CD4-positive, alpha-beta T cell treated with Interferon gamma for 1 hour (primary cell): ENCODE measurements at places on chromosomes 6 and 20.
A peak's percentile ranks its signal among the peaks of the same experiment; 100 is the strongest.

GRCh38 chr20:47529840-47530239 is 28.2 kb downstream of the NCOA3 start:
- no peak for DNase-seq

DNA sequence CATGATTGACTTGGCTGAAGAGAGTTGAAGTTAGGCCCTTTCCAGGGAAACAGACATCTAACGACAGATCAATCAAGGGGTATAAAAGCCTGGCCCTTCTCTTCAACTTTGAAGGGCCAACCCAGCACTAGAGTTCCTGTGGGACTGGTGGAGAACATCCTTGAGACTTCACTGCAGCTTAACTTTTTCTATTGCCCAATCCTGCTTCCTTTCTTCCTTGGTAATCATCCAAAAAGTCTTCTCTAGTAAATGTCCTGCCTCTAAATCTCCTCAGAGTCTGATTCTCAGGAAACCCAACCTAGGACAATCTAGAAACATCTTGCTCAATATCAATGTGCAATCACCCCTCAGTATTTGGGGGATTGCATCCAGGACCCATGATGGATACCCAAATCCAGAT is 1.9 kb downstream of the MKKS start:
- DNase-seq = no peak

- no peak for DNase-seq
Measured at GRCh38 chr20:25323496-25324246, 67.0 kb downstream of the ABHD12 start.

- DNase-seq = no peak
Measured at GRCh38 chr6:136076496-136076895, 173.6 kb downstream of the MTFR2 start.

DNA sequence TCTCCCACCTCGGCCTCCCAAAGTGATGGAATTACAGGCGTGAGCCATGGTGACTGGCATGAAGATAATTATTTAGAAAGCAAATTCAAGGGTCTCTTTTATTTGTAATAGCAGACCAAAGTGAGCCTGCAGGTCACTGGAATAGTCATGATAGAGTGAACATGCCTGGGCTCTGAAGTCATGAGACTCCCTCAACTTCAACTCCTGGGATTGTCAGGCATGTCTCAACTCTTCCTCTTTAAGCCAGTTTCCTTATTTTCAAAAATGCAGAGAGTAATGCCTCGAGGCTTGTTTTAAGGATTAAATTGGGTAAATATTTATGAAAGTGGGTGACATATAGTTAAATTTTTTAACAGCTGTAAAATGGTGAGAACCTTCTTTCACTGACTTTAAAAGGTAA is 22.7 kb upstream of the HECA start:
- no peak for DNase-seq

- no peak for DNase-seq
Measured at GRCh38 chr6:126170978-126171382, 168.9 kb upstream of the CENPW start.

GRCh38 chr6:152609125-152609670 is 28.0 kb downstream of the SYNE1 start:
- no peak for DNase-seq

DNA sequence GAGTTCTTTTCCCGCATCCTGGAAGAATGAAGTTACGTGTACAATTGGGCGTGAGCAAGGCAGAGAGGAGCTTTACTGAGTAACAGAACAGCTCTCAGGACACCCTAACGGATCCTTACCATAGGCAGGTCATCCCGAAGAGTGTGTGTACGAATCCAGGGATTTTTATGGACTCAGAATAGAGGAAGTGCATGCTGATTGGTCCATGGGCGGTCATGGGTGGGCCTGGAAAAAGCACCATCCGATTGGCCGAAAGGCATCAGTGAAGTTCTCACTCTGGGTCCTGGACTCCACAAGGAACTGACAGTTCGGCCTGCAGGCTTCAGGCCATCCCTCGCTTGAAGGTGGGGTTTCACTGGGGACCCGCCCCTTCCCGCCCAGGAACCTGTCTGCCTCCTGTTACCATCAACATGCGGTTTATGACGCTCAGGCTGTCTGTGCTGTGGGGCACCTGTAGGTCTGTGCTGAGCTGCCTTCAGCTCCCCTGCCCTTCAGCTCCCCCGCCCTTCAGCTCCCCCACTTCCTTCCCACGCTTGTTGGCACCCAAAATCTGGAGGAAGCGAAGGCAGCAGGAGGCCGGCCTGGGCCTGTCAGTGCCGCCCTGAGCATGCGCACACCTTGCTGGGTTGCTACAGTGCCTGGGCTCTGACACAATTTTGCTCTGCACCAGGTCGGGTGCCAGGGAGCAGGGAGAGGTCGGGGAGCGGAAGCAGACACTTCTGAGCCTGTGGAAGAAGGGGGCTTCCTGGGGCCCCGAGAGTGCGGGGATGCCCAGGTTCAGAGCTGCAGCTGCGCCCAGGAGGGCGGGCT is 57.9 kb upstream of the MANEA start:
- DNase-seq = no peak

GRCh38 chr6:43793154-43793874 is 23.3 kb downstream of the VEGFA start:
- no peak for DNase-seq

GRCh38 chr20:3404402-3404801 is 3.1 kb downstream of the DNAAF9 start:
- no peak for DNase-seq

- no peak for DNase-seq
Measured at GRCh38 chr6:169239181-169239580, 14.5 kb downstream of the THBS2 start.

GRCh38 chr6:152055517-152055916 is 248.0 kb downstream of the ESR1 start:
- no peak for DNase-seq

DNA sequence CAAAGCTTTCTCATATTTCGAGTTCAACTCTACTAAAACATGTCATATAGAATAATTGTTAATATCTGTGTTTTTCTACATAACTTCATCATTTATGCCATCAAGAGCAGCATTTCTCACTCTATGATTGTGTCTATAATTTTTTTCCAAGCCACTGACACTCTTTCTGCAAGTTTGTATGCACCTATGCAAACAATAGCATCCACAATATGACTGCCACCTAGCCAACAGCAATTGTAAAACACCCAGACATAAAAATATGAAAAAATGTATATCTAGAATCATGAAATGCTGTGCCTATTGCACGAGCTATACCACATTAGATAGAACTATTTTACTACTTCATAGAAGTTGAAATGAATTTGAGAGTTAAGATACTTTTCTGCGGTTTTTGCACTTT is 286.5 kb upstream of the MARCKS start:
- no peak for DNase-seq

GRCh38 chr6:165662749-165663376 is at the start of gene PDE10A:
PDE10A (minus strand) TSS chr6:165663241; CDS start chr6:165662811, 430 bp downstream.
- DNase-seq = no peak

DNA sequence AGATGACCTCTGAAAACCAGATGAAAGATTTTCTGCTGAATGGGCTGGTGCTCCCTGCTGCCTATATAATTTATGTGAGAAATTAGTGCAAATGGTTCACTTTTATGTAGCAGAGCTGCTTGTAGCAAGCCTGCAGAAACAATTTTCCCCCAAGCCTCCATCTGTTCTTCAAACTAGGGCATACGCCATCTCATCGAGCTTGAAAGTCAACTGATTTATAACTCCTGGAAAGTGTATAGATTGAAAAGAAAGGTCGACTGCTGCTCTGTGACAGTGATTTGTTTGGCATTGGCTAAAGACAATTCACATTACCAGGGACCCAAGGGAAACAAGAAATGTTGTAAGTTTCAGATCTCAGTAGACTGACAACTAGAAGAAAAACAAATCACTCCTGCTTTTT is 93.3 kb downstream of the PACRG start:
- DNase-seq = no peak

GRCh38 chr6:14440940-14441781 is 323.6 kb downstream of the CD83 start:
- no peak for DNase-seq

GRCh38 chr6:47769982-47770381 is 11.8 kb upstream of the OPN5 start:
- DNase-seq = no peak

DNA sequence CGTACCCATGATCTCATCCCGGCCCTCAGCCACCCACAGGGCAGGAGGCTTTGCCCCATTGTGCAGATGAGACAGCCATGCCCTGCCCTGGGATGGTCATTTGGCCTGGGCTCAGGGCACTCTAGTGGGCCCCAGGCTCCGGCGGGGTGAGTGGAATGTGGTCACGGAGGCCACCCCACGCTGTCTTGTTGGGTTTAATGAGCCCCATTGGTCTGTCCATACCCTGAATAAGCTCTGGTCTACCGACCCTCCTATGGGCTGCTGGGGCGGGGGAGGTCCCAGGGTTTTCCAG is 50.6 kb downstream of the FGD2 start:
- DNase-seq = no peak

DNA sequence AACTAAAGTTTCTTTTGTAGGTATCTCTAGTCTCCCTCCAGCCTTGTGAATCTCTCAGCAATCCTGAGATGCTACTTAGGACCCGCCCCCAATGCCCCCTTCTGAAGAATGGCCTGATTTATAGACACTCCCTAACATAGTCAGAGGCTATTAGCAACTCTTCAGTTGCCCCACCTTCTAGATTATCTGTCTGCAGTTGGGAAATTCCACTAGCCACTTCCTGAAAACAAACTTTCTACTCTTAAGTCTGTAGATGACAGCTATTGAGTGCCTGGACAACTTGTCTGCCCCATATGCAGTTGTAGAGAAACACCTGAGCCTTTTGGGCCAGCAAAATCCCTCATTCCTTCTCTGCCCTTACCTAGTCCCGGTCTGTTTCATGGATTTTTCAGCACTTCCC is 188.2 kb upstream of the PREP start:
- DNase-seq = no peak

- no peak for DNase-seq
Measured at GRCh38 chr20:49627329-49627761, 59.4 kb upstream of the PTGIS start.

DNA sequence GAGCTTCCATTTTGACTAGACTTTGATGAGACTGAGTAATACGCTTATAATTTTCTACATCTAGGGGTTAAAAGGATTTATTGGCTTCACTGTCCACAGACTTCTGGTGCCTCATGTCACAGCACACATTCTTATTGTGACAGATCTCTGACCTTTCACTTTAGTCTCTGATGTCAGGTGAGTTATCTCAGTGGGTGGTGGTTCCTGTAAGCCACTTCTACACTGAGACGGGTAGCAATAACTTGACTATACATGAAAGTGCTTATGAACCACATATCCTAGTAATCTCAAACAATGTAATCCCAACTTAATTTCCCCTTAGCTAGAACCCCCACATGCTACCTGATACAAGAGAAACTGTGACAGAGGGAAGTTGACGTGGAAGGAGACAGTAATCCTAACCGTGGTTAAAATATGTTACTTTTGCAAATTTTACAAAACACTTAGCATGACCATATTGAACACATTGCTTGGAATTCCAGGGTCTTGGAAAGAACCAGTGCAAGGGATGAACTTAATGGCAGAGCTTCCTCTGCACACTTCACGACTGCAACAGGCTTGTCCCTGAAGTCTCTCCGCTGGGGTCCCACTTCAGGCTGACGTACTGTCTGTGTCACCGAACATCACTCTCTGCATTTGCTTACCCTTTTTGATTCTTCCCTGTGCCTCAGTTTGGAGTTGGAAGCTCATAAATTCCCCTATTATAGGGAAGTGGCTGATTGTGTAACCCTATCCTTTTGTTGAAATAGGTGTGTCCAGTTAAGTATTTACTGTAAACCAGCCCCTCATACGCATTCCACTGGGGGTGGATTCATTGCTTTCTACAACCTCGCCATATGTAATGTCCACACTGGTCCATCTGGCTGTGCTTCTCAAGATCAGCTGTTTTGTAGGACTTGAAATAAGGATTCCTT is 6.4 kb upstream of the TRIM40 start:
- DNase-seq = no peak

DNA sequence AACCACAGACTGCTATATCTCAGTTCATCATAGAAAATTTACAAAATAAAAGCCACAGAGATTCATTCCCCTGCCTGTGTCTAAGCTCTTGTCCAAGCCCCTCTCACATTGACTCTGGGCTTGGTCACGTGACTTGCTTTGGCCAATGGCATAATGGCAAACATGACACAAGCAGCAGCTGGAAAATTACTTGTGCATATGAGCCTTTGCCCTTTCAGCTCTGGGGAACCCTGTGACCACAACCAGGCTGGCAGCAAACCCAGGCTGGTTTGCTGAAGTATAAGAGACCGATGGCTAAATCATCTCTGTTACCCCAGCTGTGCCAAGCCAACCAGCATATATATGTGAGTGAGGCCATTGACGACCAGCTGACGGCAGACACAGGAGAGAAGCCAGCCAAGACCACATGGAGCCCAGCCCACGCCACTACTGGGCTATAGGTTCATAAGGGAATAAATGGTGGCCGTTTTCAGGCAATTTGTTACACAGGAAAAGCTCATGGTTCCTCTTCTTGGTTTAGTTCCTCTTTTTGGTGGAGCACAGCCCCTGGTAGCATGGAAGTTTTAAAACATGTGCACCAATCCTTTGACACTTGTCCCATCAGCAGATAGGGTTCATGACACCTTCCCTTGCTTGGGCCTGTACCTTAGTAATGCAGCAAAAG is 31.8 kb upstream of the RSPO4 start:
- peak; percentile 1 for DNase-seq

GRCh38 chr6:90294989-90295853 is 1.4 kb downstream of the BACH2 start:
- peak; percentile 72 for DNase-seq

- DNase-seq = no peak
Measured at GRCh38 chr6:2035046-2035445, 210.4 kb downstream of the GMDS start.
